ENCODE measurements at places on chromosomes 7 and 10.

- DNase-seq, result peak; percentile 26
Observed at GRCh38 chr10:110803830-110804338, 67.8 kb upstream of the PDCD4 start.

DNA sequence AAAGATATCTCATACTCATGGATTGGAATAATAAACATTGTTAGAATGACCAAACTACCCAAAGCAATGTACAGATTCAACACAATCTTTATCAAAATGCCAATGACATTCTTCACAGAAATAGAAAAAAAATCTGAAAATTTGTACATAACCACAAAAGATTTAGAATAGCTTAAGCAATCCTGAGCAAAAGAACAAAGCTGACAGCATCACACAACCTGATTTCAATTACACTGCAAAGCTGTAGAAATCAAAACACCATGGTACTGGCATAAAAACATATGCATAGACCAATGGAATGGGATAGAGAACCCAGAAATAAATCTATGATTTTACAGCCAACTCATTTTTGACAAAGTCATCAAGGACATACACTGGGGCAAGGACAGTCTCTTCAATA lies 130.0 kb upstream of the TMEM72 start:
- no peak for DNase-seq

DNA sequence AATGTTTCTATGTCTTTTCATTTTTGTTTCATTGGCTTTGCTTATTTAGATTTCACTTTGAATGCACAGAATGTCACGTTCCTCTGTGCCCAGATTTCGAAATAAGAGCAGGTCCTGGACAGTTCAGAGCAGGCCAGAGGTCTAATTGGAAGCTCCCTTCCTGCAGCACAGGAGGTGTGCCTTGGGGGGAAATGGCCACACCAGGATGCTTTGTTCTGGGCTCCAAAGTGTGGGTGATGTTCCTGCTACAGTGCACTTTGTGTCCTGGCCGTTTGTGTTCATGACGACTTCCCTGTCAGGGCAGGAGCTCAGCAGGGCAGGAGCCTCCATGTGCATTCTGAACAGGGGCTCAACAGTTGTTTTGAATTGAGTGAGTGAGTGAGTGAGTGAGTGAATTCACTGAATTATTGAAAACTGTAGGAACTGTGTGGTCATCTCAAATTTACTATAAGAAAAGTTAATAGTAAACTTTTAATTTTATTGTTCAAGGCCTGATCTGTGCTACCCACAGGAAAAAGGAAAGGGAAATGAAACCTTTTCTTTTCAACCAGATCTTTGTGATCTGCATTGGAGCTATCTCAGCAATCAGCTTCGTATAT lies 109.5 kb upstream of the GJD4 start:
- DNase-seq, result no peak

GRCh38 chr10:114021717-114022680 lies 21.7 kb upstream of the ADRB1 start:
- no peak for DNase-seq

GRCh38 chr10:32366588-32366987 lies 19.6 kb upstream of the EPC1 start:
- no peak for DNase-seq

- DNase-seq, result no peak
Observed at GRCh38 chr7:151831606-151832005, 45.3 kb downstream of the PRKAG2 start.

- DNase-seq, result no peak
Observed at GRCh38 chr10:101848408-101848807, 4.8 kb upstream of the KCNIP2 start.

- no peak for DNase-seq
Observed at GRCh38 chr7:130982160-130982638, 248.2 kb upstream of the KLF14 start.

DNA sequence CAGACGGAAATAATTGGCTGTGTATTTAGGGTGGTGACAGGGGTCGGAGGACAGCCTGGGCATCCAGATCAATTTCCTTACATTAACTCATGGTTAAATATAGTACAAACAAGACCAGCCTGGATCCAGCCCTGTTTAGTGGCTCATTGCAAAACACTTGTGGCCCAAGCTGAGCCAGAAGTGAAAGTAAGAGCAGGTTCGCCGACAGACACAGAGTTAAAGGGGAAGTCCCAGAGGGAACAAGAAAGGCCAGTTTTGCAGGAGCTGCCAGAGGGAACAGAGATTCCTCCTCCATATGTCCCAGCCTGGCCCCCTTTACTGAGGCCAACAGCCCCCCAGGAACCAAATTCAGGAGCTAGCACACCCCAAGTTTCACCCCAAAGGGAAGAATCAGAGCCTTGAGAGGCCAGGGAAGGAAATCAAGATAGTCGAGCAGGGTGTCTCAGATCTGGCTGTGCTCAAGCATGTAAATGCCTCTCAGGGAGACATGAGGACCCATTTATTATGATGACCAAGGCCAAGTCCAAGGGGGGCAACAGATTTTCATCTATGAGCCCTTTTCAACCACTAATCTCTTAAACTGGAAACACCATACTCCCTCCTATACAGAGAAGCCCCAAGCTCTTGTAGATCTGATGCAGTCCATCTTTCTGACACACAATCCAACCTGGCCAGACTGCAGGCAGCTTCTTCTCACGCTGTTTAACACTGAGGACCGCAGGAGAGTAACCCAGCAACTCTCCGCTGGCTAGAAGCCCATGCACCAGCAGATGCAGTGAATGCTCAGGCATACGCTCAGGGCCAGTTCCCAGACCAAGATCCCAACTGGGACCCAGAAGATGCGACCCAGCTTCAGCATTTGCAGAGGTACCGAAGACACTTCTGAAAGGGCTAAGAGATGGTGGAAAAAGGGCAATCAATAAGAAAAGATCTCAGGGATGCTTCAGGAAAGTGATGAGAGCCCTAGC lies 15.9 kb upstream of the ADCK2 start:
- DNase-seq, result no peak

DNA sequence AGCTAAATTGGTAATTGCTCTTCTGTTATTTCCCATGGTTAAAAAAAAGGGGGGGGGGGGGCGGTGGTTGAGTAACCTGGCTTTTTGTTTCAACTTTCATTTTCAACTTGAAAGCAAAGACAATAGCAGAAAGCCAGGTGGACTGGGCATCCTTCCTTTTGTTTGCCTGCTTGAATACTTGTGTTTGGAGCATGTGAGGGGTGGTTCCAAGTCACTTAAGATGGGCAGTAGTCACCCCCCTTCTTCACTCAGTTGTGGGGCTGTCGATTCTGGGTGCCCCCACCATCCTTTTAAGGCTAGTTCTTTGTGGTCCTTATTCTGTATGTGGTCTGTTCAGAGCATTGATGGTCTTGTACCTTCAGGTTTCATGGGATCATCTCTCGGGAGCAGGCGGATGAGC lies 165.6 kb upstream of the PRR15 start:
- no peak for DNase-seq

- no peak for DNase-seq
Observed at GRCh38 chr10:112347709-112348671, 25.9 kb upstream of the ACSL5 start.

- no peak for DNase-seq
Observed at GRCh38 chr7:158530800-158531609, 56.6 kb downstream of the PTPRN2 start.

GRCh38 chr7:22612776-22613175 lies 112.8 kb upstream of the STEAP1B start:
- DNase-seq, result no peak

GRCh38 chr10:35216303-35216905 lies 89.8 kb downstream of the CREM start:
- no peak for DNase-seq

- DNase-seq, result peak; percentile 65
Observed at GRCh38 chr10:26860102-26860442, 686 bp downstream of the ABI1 start.

DNA sequence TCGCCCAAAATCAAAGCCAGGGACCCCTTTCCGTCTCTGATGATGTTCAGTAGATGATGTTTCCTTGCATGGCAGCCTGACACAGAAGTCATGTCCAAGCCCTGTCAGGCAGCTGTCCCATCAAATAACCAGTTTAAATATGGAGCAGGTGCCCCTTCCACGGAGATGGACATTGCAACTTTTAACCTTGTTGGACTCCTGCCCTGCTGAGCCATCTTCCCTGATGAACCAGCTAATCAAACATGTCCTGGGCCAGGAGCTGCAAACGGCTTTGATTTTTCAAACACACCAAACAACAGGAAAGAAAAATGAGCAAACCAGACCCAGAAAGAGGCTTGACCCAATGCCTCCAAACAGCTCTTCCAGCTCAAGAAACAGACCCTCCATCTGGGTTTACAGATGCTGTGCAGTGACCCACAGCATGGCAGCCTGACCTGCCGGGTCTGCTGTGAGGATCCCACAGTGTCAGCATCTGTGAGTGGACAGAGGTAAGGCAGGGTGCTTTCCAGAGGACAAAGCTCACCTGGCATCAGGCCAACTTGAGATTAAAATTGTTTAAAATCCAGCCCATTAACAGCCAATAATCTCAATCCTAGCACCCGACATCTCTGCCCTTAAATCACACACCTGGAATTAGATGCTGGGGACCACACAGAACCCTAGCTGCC lies 372.6 kb downstream of the GRID1 start:
- no peak for DNase-seq

All from urothelium cell line (cell line).